Endothelial cell (in vitro differentiated cells): ENCODE measurements at places on chromosomes 6 and 20.
A peak's percentile ranks its signal among the peaks of the same experiment; 100 is the strongest.

- no peak for DNase-seq
Observed at GRCh38 chr6:50353603-50354002, 303.9 kb upstream of the DEFB112 start.

DNA sequence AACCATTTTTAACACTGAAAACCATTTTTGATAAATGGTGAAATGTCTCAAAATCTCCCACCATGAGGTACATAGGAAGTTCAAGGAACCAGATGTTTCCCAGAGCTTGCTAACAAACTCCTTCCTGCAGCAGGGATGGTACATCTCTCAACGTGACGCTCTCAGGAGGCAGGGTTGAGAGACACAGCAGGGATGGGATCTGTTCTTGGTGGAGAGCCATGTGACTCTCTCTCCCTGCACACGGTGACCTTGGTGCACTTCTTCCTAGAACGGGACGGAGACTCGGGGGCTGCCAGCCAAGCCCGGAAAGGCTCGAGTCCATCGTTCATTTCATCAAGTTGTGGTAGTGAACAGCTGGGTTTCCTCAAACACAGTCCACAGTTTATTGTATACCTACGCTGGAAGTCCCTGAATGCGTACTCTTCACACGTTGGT is 94.2 kb downstream of the FAM50B start:
- DNase-seq: no peak

DNA sequence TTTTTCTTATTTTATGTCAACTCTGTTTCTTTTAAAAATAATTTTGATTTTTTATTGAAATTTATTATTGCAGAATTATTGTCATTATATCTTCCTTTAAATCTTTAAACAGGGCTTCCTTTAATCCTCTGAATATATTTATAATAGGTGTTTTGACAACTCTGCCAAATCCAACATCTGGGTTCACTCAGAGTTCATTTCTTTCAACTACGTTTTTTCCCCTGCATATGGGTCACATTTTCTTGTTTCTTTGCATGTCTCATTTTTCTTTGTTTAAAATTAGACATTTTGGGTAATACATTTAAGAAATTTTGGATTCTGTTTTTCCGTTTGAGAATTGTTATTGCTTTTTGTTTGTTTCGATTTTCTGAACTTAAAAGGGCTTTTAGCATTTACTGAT is 655.1 kb upstream of the CITED2 start:
- no peak for DNase-seq

- no peak for DNase-seq
Observed at GRCh38 chr6:127102299-127102698, 16.2 kb upstream of the RSPO3 start.

GRCh38 chr20:46118481-46119020 is 437 bp downstream of the CD40 start:
- peak; percentile 48 for DNase-seq

DNA sequence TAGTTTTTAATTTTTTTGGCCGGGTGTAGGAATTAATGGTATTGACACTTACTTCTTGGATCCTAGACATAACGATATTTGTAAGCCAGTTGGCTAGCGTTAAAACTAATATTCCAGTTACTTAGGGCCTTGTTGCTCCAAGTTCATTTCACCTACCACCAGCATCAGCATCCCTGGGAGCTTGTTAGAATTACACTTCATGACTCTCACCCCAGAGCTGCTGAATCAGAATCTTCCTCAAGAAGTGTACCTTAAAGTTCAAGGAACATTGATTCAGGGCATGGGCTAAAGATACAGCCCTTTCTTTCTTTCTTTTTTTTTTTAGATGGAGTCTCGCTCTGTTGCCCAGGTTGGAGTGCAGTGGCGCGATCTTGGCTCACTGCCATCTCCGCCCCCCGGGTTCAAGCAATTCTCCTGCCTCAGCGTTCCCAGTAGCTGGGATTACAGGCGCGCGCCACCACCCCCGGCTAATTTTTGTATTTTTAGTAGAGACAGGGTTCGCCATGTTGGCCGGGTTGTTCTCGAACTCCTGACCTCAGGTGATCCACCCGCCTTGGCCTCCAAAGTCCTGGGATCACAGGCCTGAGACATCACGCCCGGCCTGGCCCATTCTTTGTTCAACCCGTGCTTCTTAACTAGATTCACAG is 1.1 kb downstream of the SLX4IP start:
- DNase-seq: no peak

DNA sequence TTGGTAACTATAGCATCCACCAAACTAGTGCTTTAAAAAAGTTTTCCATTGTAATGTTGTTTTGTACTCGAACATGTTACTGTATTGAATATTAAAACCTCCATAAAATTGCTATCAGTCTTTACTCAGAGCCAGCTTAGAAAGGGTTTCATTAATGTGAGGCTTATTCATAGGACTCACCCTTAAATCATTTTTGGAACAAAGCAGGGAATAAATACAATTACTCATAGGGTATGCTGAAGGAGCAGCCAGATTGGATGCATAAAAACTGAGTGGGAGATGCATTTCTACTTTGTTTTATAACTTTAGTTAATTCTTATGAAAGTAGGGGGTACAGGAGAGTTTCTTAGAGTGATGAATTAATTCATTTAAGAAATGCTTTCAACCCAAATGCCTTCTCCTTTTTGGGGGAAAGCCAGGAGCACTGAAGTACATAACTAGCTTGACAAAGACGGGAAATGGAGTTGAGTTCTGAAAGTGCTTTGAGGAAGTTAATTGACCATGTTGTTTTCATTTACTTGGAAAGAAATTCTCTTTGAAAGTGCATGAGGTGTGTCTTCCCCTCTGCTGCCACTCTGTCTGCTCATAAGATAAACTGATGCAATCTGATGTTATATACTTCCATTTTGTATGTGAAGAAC is 90.3 kb downstream of the RNF144B start:
- no peak for DNase-seq

DNA sequence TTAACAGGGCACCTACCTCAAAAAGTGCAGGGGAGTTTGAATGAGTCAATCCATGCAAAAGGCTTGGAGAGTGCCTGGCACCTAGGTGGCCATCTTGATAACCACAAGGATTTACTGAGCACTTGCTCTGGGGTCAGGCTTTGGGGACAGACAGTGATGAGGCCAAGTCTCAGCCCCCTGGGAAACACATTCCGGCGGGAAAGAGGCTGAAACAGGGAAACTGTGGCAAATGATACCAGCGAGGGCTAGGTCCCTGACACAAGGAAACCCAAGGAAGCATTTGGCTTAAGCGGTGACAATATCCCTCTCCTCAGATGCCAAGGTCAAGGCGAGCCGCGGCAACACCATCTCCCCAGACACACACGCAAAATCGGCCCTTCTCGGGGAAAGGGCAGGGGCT is 527 bp upstream of the DOK5 start:
- DNase-seq: no peak

GRCh38 chr20:7155282-7155681 is 387.8 kb downstream of the BMP2 start:
- DNase-seq: no peak

GRCh38 chr6:146913842-146914488 is 290.3 kb upstream of the STXBP5 start:
- DNase-seq: peak; percentile 8

GRCh38 chr20:36538026-36538722 is 3.1 kb upstream of the MYL9 start:
- no peak for DNase-seq

GRCh38 chr6:37141281-37142049 is 28.5 kb upstream of the PIM1 start:
- no peak for DNase-seq

- DNase-seq: no peak
Observed at GRCh38 chr6:36686668-36687513, 8.4 kb downstream of the CDKN1A start.

- DNase-seq: no peak
Observed at GRCh38 chr20:44011251-44011940, 96.7 kb downstream of the TOX2 start.

DNA sequence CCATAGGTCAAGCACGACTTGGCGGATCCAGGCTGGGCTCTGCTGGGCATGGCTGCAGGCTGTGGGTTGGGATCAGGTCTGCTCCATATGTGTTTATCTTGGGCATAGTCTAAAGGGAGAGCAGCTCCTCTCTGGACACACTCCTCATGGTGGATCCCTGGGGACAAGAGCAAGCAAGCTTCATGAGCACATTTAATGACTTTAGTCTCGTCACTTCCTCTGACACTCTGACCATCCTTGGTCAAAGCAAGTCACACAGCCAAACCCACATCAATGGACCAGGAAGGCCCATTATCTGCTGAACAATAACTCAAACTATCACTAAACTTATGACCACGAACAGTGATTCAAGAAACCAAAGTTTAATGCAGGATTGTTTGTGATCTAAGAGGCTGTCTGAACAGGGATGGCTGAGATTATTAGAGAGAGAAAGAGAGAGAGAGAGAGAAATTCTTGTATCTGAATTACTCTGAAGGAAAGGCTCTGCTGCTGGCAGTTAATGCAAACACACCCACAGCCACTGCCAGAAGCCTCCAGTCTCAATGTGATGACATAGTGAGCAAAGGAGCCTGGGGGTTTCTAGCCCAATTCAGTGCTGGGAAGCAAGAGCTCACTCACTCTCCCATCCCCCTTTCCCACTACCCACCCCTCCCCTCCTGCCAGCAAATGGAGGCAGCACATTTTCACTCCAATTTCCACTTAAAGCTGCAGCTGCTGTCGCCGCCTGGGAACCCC is 490.2 kb upstream of the SULF2 start:
- no peak for DNase-seq

DNA sequence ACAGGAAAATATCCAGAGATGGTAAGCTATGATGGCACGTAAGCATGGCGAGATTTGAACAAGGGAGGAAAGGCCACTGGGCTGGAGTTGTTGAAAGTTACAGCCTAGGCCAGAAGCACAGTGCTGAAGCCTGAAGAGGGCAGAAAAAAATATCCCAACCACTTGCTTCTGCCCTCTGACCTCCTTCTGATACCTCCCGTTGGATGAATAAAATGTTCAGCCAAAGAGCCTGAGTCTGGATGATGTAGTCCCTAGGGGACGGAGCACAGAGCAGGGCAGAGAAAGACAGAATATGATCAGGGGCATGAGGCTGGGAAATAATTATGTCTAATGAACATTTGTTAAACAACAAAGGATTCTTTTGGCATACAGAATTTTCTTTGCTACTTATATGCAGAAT is 19.7 kb downstream of the KLHL31 start:
- no peak for DNase-seq

GRCh38 chr20:45545754-45546453 is 1.3 kb downstream of the EPPIN start:
- no peak for DNase-seq

- DNase-seq: no peak
Observed at GRCh38 chr6:41531016-41531415, 15.2 kb upstream of the FOXP4 start.

- no peak for DNase-seq
Observed at GRCh38 chr6:122821095-122821494, 32.0 kb downstream of the SMPDL3A start.

DNA sequence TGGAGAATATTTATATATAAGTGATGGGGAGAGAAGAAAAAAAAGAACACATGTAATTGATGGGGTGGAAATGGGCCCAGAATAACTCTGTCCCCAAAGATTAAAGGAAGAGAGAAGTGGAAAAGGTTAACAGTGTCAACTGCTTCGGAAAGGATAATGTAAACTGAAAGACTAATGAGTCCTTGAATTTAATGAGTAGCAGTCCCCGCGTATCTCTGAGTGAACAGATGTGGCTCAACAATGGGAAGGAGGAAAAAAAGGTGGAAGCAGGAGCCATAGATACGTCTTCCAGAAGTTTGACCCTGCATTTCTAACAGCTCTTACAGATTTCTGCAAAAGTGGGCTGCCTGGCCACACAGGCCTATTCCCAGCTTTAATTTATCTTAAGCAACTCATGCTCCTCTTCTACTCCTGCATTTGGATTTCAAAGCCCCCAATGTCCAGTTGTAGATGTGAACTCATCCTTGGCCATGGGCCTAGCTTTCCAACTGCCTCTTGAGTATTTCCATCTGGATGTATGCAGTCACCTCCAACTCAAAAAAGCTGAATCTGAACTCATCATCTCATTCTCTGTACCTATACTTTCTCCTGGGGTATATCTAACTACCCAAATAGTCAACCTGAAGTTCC is 61.3 kb downstream of the DST start:
- DNase-seq: no peak

- DNase-seq: no peak
Observed at GRCh38 chr6:99282479-99283062, 66.9 kb downstream of the FAXC start.

- no peak for DNase-seq
Observed at GRCh38 chr6:110683241-110683640, 132.0 kb downstream of the CDK19 start.

DNA sequence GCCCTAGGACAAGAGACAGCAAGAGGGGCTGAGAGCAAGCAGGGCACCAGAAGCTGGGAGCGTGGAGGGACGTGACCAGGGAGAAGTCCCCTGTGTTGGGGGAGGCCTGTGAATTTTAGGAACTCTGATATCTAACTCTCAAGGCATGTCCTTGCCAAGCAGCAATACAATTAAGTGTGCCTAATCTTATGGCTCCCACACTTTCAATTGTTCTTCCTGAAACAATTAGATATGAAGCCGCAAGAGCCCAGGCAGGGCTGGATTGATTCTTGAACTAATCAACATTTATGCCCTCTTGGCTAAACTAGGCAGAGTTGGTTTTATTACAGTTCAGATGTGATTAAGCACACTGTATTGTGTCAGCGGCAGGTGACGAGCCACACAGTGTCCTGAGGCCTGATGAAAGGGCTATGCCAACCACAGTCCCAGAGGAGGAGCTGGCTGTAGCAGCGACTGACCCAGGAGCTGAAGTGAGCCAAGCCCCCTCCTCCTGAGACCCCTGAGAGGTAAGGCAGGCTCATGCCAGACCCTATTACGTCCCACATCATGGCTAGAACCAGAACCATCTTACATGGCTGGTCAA is 4.2 kb upstream of the MAVS start:
- no peak for DNase-seq

- no peak for DNase-seq
Observed at GRCh38 chr20:40644863-40645262, 44.2 kb downstream of the MAFB start.

- peak; percentile 84 for DNase-seq
Observed at GRCh38 chr20:47196091-47197081, 160.1 kb downstream of the ZMYND8 start.

GRCh38 chr6:44868335-44868668 is 459.8 kb upstream of the RUNX2 start:
- no peak for DNase-seq

DNA sequence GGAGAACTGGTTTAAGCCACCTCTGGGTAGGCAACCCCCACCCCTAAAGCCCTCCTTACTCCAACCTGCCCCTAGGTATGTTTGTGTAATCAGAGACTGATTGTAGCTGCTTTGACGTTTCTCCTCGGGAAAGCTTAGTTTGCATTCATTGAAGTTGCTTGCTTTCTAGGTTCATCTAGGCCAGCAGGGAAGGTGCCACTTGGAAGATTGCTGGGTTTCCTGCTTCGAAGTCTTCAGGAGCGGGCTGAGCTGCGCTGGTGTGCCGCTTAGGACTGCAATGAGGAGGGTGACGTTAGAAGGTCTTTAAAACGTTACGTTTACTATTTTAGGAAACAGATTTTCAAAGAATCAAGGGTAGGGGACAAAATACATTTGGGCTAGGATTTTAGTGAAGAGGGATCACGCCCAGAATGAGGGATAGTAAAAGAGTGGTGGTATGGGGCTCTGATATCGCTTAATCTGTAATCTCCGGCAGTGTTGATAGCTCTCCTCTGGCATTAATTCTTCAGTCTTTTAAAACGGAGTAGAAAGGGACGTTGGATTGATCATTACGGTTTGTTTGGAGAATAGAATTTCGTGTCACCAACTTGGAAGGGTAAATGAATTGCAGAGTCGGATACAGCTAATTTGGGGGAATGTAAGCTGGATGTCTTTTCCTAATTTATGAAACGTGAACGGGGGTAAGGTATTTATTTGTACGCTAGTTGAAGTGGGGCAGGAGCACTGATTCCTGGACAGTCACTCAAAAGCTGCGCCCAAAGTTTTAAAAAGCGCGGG is 92.6 kb upstream of the PRDM1 start:
- no peak for DNase-seq
